Right cardiac atrium (tissue), 5 donors: ENCODE measurements at places on chromosomes 7 and 10.

GRCh38 chr7:3787717-3788264, 486.7 kb downstream of the SDK1 start:
- DNase-seq, result peak; percentile 56

GRCh38 chr7:3200504-3200903, 100.5 kb upstream of the SDK1 start:
- no peak for DNase-seq

DNA sequence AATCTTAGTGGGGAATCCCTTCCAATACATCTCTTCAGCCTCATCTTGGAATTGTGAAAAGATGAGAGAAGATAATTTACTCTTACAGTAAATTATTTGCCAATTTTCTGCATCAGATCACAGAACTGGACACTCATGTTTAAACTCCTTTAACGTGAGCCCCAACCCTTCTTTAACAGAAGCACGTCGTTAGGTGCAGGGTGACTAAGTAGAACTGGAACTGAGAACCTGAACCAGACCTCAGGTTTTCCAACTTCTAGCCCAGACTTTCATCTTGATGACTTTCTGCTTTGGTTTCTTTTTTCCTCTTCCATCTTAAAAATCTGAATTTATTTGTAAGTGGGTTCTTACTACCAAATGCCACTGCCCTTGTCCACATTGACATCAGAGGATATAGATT, 57.2 kb upstream of the LYZL2 start:
- no peak for DNase-seq

DNA sequence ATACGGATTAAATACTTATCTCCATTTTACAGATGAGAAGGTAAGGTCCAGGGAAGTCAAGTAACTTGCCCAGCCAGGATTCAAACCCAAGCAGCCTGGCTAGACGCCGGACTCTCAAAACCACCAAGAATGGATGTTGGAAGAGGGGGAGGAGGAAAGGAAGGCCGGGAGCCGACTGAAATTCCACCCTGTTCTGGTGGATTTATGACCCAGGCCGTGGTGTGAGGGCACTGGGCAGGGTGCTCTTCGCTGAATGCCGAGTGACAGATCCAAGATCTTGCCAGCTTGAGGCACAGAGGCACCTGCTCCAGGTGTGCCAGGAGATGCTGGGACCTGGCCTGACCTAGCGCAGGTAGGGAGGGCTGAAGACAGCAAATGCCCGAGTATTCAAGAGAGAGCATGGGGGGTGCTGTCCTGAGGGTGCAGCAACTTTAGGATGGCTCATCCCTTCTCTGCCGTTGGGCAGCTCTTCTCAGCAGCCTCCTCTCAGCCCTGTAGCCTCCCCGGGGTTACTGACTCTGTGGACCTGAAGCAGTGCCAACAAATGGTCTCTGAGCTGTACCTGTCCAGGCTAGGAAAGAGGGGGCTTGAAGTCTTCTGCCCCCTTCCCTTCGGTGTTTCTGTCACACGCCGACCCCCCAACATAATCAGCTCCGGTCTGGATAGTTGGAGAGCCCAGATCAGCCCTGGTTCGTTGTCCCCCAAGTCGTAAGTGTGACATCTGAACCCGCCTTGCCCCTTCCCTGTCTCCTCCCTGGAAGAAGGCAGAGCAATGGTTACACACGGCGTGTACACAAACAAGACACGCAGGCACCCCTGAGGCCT, 713 bp downstream of the LOXL4 start:
- DNase-seq, result no peak

DNA sequence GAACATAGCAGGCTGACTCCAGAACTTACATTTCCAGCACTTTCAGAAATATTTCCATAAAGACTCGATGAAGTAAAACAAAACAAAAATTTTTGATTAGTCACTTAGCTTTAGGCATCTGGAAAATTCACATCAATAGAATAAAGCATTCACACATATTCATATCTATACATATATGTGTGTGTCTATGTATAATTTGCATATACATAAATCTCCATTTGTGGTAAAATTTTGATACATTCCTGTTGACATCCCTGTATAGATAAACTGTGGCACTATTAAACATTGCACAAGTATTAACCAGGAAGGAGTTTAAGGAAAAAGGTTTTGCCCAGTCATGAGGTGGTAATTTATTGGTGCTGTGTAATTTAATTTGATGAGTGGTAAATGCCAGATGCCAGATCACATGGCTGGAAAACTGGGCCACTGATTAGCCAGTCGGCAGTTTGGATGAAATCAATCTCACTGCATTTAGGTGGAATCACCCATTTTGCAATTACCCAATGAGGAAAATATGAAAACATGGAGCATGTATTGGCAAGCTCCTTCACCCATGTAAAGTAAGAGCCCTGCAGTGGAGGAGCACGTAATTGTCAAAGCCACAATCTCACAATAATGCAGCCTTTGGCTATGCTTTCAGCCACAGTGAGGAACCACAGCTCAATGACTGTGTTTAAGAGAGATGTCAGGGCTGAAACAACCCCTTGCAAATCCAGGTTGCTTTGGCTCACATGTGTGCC, 294.6 kb downstream of the RNLS start:
- no peak for DNase-seq

DNA sequence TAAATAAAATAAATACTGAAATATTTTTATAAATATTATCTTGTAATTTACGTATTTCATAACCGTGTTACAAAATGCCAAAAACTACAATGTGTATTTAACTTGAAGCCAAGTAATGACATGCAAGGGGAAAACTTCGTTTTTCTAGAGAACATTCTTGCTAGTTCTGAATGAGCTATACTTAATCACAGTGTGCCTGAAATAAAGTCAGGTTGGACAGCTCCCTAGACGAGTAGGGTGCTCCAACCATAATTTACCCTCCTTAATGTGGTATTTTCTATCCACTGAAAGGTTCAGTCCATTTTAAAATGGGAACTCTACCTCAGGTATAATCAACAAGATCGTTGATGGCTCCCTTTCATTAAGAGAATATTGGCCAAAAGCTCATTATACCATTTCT, 194.5 kb upstream of the AHR start:
- no peak for DNase-seq

GRCh38 chr7:149873970-149874643, 338 bp downstream of the ATP6V0E2 start:
- no peak for DNase-seq

DNA sequence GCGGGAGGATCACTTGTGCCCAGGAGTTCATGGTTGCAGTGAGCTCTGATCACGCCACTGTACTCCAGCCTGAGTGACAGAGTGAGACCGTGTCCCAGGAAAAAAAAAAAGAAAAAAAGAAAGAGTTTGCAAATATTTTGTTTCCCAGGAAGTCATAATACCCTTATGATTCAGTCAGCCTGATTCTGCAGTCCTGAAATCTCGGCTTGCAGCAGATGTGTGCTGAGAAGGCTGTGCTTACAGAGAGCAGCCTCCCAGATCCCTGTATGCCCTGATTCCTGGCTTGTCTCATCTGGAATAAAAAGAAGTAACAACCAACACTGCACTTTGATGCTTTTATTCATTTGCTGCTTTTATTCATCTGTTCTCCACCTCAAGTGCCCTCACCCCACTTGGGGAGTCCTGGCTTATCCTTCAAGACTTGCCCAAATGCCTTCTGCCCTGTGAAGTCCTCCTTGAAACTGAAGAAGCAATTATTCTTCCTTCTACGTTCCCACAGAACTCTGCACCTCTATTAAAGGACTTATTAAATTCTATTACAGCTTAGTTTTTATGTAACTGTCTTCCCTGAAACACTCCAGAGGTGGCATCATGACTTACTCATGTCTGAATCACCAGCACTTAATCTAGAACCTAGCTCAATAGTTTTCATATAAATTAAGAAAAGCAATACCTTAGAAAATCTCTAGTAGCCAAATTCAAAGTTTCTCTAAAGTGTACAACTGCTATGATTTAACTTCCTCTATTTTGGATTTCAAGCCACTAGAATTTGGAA, 27.7 kb upstream of the BPGM start:
- no peak for DNase-seq

DNA sequence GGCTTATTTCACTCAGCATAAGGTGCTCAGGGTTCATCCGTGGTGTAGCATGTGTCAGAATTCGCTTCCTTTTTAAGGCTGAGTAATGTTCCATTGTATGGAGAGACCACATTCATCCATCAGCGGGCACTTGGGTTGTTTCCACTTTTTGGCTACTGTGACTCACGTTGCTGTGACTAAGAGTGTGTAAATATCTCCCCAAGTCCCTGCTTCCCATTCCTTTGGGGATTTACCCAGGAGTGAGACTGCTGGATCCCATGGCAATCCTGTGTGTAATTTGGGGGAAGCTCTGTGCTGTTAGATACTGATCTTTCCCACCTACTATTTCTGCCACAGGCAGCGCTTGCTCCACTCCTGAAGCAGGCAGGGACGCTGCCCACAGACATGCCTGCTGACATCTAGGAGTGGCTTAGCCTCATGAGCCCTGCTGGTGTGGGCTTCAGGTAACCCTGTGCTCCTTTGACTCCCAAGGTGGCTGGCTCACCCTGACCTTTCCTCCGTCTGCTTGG, 346.0 kb downstream of the FRMD4A start:
- no peak for DNase-seq

DNA sequence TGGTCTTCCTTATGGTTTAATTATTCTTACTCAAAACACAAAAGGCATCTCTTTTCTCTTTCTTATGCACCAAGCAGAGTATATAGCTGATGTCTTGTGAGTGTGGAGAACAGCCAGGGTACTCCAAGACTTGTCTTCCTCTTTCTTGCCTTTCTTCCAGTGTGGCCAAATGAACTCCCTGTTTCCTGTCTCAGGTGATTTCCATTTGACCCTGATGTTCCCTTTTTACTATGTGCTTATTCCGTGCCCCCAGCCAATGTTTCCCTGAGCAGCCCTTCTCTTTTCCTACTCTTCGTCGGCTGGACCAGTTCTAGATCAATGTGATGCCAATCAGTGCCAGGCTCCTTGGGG, 12.6 kb downstream of the OR9A4 start:
- no peak for DNase-seq

GRCh38 chr7:2404714-2405119, 1.3 kb downstream of the CHST12 start:
- DNase-seq, result no peak

DNA sequence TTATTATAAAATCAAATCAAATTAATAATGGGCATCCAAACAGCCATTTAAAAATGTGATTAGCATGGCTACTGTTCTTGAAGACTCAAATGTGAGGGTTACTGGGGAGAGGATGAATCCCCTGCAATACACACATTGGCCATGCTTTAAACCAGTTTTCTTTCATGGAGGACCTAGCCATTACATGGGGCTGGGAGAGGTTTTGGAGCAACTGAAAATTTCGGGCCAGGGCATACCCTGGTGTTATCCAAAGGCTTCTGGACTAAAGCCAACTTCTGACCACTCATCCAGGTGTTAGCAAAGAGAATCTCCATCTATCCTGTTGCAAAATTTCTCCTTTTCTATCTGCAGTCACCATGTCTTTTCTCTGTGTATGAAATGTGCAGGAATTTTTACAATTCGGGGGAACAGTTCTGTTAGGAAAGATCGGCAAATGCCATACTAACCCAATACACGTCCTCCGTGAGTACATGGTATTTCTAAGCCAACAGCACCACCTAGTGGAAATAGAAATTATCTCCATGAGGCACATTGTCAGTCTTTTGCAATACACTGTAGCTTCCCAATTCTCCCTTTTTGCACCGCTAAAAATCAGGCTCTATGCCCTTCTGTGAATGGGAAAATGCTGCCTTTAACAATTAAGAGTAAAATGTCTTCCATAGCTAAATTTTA, 47.0 kb upstream of the ZNF107 start:
- no peak for DNase-seq

GRCh38 chr10:29849886-29850285, 209.5 kb downstream of the JCAD start:
- DNase-seq, result no peak

DNA sequence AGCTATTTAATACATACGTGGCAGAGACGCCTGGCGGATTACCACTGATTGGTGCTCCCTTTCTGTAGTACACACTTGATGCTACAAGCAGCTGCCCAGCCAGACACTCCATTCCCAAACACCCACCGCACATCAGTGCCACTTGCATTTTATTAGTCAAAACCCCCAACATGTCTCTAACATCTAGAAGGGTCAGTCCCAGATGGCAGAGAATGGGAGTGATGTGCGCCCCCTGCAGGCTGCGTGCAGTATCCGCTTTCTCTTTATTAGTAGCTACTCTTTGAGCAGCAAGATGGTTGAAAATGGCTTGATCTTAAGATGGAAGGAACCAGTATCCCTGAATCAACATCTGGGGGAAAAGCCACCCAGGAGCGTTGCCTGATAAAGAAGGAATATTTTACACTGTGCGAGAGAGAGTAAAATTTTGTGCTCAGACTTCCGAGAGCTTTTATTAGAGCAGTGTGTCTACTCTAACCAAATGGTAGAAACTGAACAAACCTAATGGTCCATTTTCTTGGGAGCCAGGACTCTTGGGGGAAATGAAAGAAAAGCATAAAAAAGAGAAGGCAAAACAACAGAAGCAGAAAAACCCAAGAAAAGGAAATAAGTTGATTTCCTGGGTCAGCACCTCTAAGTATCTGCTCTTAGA, 78.3 kb downstream of the ST8SIA6 start:
- no peak for DNase-seq
